Foreskin keratinocyte (primary cell): ENCODE measurements at places on chromosomes 16 and 17. TPM values are rescaled to one million over a fixed set of nuclear protein-coding genes. Genes with fewer than 3 reads are reported as not detected.

- no peak for DNase-seq
Measured at GRCh38 chr17:56064506-56064905, 88.8 kb upstream of the ANKFN1 start.

GRCh38 chr17:80795090-80795580 lies 196.5 kb upstream of the CHMP6 start:
- no peak for DNase-seq

GRCh38 chr17:6196355-6196754 lies 126.2 kb downstream of the WSCD1 start:
- DNase-seq = no peak

DNA sequence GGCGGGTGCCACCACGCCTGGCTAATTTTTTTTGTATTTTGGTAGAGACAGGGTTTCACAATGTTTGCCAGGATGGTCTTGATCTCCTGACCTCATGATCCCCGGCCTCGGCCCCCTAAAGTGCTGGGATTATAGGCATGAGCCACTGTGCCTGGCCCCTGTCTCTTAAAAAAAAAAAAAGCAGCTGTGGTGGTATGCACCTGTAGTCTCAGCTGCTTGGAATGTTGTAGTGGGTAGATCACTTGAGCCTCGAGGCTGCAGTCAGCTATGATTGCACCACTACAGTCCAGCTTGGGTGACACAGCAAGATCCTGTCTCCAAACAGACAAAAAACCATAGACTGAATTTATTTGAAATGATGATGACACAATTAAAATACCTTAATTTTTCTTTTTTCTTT lies 24.3 kb downstream of the CDK12 start:
- DNase-seq = peak; percentile 86

DNA sequence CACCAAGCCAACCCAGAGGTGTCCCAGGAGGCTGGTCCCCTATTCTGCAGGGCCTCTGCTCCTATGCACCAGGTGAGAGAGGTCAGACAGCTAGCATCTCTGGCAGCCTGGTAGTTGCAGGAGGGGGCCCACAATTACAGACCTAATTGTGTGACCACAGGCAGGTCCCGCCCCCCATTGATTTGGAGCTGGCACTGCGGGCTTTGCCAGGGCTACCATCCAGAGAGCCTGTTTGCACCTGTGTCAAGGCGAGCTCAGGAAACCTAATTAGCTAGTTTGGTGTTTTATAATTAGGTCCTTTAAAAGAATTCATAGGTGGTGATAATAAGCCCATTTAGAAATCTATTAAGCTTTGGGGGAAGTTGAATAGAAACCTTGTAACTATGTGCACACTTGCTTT lies 90.2 kb downstream of the MRM1 start:
- DNase-seq = no peak

- peak; percentile 58 for DNase-seq
Measured at GRCh38 chr16:17828012-17828411, 357.3 kb upstream of the XYLT1 start.

DNA sequence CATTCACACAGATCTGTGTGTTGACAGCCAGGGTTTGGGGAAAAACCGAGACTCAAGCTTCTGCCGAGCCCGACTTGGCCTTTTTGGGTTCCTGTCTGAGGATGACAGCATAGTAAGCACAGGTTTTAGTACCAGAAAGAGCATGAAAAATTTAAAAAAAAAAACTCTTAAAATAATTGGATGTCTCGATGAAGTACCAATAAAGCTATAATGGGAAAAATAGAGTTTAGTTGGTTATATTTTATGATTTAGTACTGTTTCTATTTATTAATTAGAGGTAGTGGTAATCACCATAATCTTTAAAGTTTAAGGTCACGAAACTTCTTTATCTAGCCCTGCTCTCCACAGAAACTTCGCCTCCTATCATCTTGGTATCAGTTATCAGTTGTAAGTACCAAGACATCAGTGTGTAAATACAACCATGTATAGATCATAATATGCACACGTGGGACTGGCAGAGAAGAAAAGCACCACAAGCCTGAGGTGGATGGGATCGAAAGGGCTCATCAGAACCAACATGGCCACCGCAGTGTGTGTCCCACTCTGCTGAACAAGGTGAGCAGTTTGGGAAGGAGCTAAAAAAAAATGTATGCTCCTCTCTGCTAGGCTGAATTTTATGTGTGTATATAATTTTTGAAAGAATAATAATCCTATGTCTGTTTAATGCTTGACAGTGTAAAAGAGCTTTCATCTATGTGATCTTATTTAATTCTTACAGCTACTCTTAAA lies 14.4 kb upstream of the EEF2K start:
- DNase-seq = no peak

GRCh38 chr16:73890186-73891128 lies 406.2 kb upstream of the PSMD7 start:
- DNase-seq = no peak

DNA sequence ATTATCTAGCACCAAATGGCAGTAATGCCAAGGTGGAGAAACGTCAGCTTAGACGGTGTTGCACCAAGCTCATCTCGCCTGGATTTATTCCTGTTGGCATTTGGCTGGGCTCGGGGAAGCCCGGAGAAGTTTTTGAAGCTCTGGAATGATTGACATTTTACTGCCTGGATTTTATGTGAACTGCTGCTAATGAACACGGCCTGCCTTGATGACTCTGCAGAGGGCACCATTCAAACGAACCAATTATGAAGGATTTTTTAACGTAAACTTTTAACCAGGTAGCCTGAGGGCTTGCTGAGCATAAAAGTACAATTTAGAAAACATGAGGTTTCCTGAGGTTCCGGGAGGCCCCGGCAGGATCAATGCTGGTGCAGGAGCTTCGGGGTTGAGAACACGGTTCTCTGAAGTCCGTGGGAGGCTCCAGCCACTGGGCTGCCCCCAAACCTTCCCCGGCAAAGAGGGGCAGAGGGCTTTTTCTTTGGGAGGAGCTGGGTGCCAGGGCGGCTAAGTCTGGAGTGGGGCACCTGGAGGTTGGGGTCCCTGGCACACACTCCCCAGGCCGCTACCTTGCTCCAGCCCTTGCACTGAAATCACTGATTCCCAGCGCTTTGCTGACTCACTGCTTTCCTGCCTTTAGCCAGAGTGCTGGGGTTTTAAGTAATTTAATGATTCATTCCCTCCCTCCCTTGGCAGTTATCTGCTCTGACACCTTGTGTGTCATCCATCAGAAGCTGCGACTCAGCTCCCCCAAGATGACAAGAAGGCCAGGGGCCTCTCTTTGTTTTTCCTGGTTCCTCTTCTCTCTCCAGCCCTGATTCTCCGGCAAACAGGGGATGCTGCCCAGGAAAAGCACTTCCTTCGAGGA lies 161.2 kb upstream of the IRX3 start:
- DNase-seq = peak; percentile 61

- no peak for DNase-seq
Measured at GRCh38 chr17:81580481-81580880, 28.3 kb upstream of the FAAP100 start.

GRCh38 chr16:76443973-76444372 lies 166.8 kb downstream of the CNTNAP4 start:
- no peak for DNase-seq

- DNase-seq = peak; percentile 50
Measured at GRCh38 chr16:3149630-3150345, 15.0 kb downstream of the ZNF213 start.

DNA sequence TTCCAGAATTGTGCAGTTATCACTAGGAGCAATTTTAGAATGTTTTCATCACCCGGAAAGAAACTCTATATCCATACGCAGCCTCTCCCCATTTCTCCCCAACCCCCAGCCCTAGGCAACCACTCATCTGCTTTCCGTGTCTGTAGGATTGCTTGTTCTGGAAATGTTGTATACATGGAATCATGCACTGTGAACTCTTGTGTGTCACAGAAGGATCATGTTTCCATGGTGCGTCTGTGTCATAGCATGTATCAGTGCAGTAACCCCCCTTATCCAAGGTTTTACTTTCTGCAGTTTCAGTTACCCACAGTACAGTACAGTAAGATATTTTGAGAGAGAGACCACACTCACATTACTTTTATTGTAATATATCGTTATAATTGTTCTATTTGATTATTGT lies 299.4 kb downstream of the CPPED1 start:
- no peak for DNase-seq

GRCh38 chr17:78697554-78698343 lies 84.3 kb downstream of the CYTH1 start:
- DNase-seq = no peak

DNA sequence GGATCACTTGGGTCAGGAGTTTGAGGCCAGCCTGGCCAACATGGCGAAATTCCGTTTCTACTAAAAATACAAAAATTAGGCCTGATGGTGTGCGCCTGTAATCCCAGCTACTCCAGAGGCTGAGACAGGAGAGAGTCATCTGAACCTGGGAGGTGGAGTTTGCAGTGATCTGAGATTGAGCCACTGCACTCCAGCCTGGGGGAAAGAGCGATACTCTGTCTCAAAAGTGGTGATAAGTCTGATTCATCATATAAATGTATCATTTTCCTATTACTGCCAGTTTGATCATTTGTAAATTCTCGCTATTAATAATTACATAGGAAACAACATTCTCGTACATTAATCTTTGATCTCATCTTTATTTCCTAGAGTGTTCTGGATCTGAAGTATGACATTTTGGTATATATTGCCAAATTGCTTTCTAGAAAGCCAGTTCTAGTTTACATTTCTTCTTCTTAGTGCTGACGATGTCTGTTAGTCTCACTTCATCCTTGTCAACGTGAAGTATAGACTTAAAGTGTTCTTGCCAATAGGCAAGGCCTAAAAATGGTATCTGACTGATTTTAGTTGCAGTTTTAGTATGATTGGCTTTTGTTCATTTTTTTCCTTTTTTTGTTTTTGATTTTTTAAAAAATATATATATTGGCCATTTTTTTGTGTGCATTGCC lies 9.7 kb downstream of the RABEP1 start:
- DNase-seq = no peak

GRCh38 chr16:31009120-31009519 lies 1.3 kb downstream of the STX1B start:
- DNase-seq = no peak

DNA sequence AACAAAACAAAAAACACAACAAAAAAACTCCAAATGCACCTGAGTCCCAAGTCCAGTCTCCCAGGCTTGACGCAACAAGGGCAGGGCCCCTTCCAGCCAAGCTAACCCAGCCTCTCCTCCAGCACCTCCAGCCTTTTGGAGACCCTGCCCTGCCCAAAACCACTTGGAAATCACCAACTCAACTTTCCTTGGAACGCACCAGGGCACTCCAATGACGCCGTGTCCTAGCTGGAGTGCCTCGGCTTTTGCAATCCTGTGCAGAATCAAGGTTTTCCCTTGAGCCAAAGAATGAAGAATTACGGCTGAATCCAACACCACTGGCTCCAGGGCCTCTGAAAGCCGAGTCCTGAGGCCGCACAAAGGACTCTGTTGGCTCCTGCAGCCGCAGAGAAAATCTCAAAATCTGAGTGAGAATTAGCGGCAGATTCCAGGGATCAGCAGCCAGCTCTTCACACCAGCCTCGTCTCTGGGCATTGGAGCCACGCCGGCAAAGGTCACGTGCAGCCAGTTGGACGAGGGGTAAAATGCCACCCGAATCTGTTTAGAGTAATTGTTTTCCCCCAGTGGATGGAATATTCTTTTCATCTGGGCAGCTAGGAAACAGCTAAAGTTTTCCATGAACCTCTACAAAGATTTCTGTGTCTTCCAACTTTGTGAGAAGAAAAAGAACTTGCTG lies 9.7 kb upstream of the BAIAP2 start:
- no peak for DNase-seq

- no peak for DNase-seq
Measured at GRCh38 chr17:33848433-33848832, 406.7 kb upstream of the CCL2 start.

DNA sequence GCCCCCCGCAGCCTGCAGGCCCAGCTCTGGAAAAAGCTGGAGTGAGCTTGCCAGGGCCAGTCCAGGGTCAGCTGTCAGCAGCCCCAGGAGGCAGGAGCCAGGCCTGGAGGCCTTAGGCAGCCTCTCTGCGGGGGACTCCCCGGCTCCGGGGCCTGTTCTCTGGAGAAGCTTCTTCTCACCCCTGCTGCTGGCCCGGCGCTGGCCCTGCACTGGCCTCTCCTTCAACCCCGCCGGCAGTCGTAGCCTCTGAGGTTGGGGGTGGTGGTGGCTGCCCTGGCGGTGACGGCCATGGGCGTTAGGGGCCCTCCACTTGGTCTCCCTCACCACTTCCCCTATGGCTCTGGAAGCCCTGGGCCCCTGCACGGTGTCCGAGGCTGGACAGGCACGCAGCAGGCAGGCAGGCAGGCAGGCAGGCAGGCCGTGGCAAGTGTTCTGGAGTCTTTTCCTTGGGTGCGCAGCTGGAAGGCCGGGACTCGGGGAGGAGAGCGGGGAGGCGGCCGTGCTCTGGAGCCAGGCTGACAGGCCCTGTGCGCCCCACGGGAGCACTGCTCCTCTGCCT lies 2.1 kb downstream of the FOXF1 start:
- no peak for DNase-seq

DNA sequence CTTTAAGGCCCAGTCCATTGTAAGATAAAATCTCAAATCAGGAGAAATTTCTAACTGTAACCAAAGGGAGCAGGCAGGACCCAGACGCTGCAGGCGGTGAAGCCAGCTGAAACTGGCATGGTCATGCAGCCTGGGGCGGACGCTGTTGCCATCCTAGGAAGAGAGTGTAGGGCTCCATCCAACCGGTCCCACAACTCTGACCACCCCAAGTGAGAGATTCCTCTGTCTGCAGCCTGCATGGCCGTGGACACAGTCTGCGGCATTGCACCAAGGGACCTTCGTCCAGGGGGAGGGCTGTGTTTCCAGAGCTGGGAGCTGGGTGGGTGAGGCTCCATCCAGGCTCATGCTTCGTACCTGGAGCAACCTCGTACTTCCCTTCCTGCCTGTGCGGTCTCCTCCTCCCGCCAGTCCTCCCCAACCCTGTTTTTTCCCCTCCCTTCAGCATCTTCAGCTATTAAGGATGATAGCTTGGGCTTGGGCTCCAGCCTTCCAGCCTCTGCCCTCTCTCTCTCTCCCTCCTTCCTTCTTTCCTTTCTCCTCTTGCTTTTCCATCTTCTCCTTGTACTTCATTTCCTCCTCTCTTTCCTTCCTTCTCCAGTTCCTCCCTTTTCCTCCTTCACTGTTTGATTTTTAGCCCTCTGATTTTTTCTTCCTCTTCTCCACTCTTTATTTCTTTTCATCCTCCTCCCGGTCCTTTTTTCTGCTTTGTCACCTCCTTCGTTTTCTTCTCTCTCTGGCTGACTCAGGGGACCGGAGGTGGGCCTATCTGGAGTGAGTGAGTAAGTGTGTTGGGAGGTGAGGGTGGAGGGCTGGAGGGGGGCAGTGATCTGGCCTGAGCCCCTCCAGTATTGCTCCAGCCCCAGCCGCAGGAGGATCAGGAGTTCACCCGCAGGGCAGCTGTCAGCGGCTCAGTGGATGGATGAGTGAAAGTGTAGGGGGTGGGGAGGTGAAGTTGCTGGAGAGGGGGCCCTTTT lies 17.0 kb upstream of the LHX1 start:
- DNase-seq = no peak

GRCh38 chr17:82320140-82320840 lies 2.9 kb upstream of the CD7 start:
- DNase-seq = no peak

- no peak for DNase-seq
Measured at GRCh38 chr17:81298991-81299738, 4.1 kb upstream of the SLC38A10 start.

Gene MYL11
- 0.30 and 0.39 TPM in 2 replicates for polyA plus RNA-seq

Gene ALOX12
- 0.18 and 0.47 TPM in 2 replicates for polyA plus RNA-seq

Gene KRTAP3-2
- not detected in 2 replicates for polyA plus RNA-seq

Gene MED1
- 7.7 and 8.5 TPM in 2 replicates for polyA plus RNA-seq
